Stimulated activated CD4-positive, alpha-beta T cell treated with anti-CD3 and anti-CD28 coated beads, TNF-alpha, amount 100 ng/mL, for 1 hour (primary cell): ENCODE measurements at places on chromosomes 2 and 18.

GRCh38 chr18:44790860-44791259 lies 110.2 kb downstream of the SETBP1 start:
- no peak for DNase-seq

GRCh38 chr2:190360965-190361364 lies 17.6 kb downstream of the INPP1 start:
- DNase-seq, result no peak

- no peak for DNase-seq
Observed at GRCh38 chr2:238776003-238776760, 71.7 kb upstream of the TWIST2 start.

- DNase-seq, result no peak
Observed at GRCh38 chr2:69192176-69192945, 179.4 kb downstream of the ANTXR1 start.

DNA sequence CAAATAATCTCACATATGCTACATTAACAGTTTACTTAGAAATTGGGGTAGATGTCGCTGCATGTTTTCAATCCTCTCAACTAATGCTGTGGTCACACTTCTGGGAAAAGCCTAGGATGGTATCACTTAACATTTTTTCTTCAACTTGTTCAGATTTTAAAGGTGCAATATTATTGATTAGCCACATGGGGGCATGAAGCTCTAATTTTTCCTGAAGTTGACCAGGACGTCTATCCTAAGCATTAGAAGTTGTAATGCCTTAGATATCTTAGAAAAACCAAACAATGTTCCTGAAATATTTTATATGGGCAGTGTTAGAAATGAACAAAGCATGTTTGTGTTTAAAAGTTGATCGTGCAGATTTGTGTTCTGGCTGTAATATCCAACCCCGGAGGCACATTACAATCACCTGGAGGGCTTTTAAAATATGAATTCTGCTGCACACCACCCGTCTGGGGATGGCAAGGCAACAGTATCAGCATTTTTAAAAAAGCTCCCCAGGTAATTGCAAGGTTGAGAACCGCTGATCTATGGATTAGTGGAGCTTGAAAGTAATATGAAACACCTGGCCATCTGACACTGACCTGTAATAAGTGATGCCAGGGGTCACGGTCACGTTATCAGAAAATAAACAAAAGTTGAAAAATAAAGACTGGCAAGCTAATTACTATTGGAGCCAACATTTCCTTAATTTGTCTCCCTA lies 100.5 kb upstream of the LMAN1 start:
- DNase-seq, result no peak

GRCh38 chr2:176746411-176746810 lies 466.2 kb upstream of the HNRNPA3 start:
- DNase-seq, result no peak

GRCh38 chr2:151927501-151928221 lies 99.4 kb upstream of the ARL5A start:
- no peak for DNase-seq

DNA sequence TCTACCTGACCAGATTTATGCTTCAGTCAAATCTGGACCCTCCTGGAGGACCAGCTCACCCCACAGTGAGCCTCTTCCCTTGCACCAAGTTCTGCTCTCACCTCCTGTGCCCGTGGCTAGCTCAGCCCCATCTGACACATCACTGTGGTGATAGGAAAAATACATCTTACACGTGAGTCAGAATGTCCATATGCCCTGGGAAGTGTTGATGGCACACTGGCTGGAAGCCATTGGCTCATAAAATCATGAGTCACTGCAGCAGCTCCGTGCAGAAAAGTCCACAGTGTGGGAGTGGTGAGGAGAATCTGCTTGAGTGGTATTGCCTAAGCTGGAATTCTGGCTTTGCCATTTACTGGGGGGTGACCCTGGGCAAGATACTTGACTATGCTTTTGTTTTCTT lies 42.6 kb upstream of the RAPGEF4 start:
- no peak for DNase-seq

DNA sequence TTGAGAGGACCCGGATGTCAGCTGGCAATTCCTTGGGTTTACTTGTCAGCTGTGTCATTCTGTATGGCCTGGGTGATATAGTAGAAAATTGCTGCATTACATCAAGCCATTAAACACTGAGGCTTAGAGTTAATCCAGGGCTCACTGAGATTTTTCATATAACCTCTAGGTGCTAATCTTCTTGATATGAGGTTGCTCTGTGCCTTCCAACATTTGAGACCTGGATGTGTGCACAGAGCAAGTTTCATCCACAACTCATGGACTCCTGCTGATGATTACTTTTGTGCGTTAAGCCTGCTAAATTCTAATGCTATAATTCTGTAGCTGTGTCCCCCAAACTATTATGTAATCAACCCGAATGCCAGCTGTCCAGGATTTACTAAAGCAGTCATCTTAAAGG lies 178.4 kb upstream of the CDH20 start:
- no peak for DNase-seq

- no peak for DNase-seq
Observed at GRCh38 chr18:37985126-37985525, 419.5 kb upstream of the CELF4 start.

- no peak for DNase-seq
Observed at GRCh38 chr2:7694076-7694985, 777.1 kb downstream of the RNF144A start.
